ENCODE measurements at places on chromosomes 3 and 15.

DNA sequence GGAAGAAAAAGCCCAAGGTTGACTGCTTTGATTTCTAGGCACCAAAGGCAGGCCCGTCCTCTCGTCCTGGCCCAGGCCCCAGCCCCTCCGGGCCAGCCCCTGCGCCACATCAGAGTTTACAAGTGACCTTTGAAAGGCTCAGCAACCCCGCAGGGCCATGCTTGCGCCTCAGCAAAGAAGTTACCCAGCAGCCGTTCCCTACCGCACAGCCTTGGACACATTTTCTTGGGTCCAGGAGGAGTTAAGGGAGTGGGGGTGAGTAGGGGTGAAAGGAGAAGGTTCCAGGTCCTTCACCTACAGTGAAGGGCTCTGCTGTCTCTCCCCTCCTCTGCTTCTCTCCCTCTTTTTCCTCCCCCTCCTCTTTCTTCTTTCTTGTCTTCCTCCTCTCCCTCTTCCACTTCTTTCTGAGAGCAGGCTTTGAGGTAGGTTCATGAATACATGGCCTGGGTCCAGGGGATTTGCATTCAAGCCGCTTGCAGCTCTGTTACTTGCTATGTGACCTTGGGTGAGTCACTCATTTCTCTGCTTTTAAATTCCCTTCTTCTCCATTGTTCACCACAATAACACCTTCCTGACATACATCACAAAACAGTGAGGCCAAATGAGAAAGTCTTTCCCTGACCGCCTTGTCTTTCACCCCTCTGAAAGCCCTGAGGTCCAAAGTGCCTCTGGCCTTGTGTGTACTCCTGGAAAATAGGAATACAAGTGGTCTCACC is 223.3 kb upstream of the TPRG1 start:
- DNase-seq = peak; percentile 89

DNA sequence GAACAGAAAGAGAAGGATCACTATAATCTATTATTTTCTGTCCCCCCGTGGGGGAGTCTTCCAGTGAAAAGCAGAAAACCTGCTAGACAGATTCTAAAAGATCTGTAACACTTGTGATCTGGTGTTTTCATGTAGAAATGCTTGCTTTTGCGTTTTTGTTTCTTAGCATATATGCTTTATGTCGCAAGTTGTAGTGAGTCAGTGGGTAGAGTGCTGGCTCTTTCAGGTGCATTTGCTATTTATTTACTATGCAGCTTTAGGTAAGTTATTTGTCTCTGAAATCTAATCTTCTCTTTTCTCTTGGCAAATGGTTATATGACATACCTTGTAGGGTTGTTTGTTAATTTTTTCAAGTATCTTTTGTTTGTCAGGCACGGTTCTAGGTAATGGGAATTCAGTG is 9.4 kb downstream of the AKAP13 start:
- DNase-seq = no peak

DNA sequence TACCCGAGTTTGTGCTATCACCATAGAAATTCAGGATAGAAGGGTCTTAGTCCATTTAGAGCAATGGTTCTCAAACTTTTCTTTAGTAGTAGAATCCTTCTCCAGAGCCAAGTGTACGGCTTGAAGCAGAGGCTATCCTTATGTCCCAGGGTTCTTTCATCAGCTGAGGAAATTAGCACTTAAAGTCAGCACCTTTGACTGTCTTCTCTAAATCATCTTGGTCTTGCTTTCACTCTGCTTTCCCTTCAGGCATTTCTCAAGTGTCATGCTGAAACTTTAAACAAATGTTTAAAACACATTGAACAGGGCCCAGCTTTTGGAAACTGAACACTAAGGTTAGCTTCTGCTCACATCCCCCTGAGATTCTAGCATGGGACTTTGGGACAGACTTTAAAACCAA is 78.2 kb downstream of the TM4SF4 start:
- no peak for DNase-seq

- no peak for DNase-seq
Measured at GRCh38 chr3:32105291-32106131, 909 bp upstream of the GPD1L start.

DNA sequence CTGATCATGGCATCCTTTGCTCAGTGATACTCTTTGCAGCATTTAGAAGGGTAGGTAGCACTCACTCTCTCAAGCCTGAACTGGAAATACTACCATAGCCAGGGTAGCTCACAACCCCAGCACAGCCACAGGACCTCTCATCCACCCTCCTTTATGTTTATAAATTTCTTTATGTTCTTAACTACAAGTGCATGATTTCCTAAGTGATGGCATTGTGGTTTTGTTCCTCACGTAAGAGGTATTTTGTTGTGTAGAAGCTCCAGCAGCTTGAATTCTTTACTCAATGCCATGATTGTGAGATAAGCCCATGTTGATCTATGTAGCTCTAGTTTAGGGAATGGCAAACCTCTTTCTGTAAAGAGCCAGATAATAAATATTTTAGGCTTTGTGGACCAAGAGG is 7.9 kb upstream of the RTP3 start:
- DNase-seq = peak; percentile 82

DNA sequence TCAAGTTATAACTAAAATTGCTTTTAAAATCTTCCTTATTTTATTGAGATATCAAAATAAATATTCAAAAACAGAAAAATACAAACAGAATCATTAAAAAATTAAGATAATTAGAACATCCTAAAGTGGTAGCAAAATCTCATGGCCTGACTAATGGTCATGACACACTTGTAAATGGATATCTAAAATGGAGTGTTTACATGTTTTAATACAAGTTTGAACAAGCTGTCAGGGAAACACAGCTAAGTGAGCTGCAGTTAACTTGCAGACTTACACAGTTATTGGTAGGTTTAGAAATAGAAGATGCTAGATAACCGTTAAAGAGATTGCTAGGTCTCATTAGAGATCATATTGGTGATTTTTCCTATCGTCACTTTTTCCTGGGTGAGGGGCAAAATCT is 242.3 kb downstream of the LPP start:
- DNase-seq = no peak

DNA sequence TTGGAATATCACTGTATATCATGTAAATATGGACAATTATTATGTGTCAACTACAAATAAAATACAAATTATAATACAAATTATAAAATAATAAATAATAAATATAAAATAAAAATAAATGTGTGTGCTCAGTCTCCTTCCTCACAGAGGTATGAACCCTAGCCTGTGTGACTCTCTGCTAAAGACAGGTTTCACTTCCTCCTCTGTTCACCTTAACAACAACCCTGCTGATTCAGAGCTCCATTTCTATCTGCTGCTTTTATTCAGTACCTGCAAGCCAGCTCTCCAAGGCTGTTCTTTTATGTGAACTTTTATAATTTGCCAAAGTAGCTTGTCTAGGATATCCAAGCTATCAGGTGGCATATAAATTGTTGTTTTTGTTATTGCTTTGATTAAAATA is 610.7 kb upstream of the GRM7 start:
- no peak for DNase-seq

DNA sequence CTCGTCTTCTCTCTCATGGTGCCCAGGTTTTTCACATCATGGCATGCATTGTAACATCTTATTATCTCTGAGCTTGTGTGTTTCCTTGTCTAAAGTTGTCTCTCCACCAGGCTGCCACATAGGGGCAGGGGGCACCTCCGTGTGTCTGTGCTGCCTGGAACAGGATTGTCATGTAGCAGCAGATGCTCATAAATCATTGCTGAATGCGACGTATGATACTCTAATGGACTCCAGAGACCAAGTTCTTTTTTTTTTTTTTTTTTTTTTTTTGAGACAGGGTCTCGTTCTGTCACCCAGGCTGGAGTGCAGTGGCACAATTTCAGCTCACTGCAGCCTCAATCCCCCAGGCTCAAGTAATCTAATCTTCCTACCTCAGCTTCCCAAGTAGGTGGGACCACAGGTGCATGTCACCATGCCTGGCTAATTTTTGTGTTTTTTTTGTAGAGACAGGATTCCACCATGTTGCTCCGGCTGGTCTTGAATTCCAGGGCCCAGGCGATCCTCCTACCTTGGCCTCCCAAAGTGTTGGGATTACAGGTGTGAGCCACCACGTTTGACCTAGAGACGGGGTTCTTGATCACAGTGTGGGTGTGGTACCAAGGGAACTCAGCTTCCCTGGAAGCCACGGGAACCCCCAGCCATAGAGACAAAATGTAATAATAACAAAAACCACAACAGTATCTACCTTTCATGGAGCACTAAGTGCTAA is 4.7 kb upstream of the DNASE1L3 start:
- no peak for DNase-seq

GRCh38 chr3:20075197-20075596 is 35.0 kb downstream of the KAT2B start:
- DNase-seq = no peak

GRCh38 chr3:39144748-39145380 is 8.5 kb downstream of the CSRNP1 start:
- no peak for DNase-seq

DNA sequence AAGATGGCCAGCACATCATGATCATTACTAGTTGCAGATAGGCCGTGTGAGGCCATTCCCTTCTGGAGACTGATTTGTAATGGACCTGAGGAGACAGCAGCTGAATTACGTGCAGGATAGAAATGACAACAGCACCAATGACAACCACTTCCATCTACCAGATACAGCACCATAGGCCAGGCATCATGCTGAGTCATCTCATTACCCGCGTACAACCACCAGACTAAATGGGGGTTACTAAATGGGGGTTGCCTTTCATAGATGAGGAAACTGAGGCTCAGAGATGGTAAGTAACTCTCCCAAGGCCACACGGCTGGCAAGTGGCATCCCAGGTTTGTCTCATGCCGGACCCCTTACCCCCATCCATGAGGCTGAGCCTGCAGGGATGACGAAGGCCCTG is 32.8 kb upstream of the FAM107A start:
- DNase-seq = no peak

DNA sequence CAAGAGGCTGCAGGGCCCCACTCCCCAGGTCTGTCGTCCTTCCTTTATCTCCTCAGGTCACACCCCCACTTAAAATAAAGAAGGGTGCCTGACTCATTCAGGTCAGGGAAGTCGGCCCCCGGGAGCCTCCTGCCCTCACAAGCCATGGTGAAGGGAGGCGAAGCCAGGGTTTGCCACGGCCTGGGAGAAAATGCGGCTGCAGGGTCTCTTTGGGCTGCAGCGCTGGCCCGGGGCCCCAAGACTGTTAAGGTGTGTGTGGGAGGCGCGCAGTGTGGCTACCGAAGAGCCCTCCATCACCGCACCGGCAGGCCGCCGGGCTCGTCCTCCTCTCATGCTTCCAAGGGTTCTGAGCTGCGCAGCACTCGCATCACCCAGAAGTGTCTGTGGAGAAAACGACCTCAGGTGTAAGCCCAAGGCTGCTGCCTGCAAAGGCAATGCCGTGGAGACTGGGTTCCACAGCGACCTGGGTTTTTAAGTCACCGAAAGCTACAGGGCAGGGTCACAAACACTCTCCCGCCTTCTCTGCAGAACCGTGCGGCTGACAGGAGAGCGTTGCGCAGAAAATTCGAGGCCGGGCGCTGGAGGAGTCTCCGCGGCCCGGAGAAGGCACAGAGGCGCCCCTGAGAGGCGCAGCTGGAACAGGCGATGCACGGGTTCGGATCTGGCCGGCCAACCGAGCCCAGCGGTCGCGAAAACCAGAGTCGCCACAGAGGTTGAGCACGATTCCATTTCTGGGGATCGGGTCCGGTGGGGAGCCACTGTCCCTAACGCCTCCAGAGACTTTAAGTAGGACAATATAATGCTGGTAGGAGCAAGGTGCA is 8.7 kb downstream of the FOXL2 start:
- no peak for DNase-seq

- peak; percentile 57 for DNase-seq
Measured at GRCh38 chr3:168249550-168250414, 154.1 kb upstream of the GOLIM4 start.

- DNase-seq = no peak
Measured at GRCh38 chr15:82168296-82168695, 94.2 kb downstream of the EFL1 start.

All from HFFc6 (cell line).